ENCODE measurements at places on chromosomes 13 and 19. TPM values are rescaled to one million over a fixed set of nuclear protein-coding genes. Genes with fewer than 3 reads are reported as not detected.

GRCh38 chr13:27516103-27516502 lies 65.7 kb upstream of the MTIF3 start:
- no peaks in the 10 kb centered on the region for H3K4me1 ChIP-seq
- no peak overlapping the region for H3K27ac ChIP-seq
- H3K4me3 ChIP-seq = no peak overlapping the region
- H3K36me3 ChIP-seq = no peaks in the 10 kb centered on the region
- DNase-seq = no peak
- H3K27me3 ChIP-seq = no peaks in the 10 kb centered on the region

GRCh38 chr13:29513002-29513980 lies 82.2 kb downstream of the SLC7A1 start:
- H3K27me3 ChIP-seq = no peaks in the 10 kb centered on the region
- no peaks in the 10 kb centered on the region for H3K4me1 ChIP-seq
- DNase-seq = no peak

- H3K4me1 ChIP-seq = no peaks in the 10 kb centered on the region
- no peak for DNase-seq
- peaks cover 13% of the 10 kb centered on the region for H3K27me3 ChIP-seq
- H3K27ac ChIP-seq = no peak overlapping the region
Observed at GRCh38 chr13:71864094-71864985, 2.7 kb downstream of the DACH1 start.

DNA sequence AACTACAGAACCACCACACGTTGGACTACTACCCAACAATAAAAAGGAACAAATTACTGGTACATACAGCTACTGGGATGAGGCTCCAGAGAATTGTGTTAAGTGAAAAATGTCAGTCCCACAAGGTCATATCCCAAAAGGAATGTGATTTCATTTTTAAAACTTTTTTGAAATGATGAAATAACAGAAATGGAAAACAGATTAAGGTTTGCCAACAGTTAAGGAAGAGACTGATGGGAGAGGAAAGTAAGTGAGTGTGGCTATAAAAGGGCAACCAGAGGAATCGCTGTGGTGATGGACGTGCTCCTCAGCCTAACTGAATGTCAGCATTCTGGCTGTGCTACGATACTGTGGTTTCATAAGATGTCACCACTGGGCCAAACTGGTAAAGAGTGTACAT lies 512.8 kb downstream of the UQCRFS1 start:
- no peaks in the 10 kb centered on the region for H3K27me3 ChIP-seq
- no peak for DNase-seq
- H3K4me3 ChIP-seq = no peak overlapping the region
- H3K4me1 ChIP-seq = no peaks in the 10 kb centered on the region
- H3K27ac ChIP-seq = no peak overlapping the region

The COX6B2 gene
- total RNA-seq = 0.38 TPM

The FFAR2 gene
- total RNA-seq = not detected

The BAX gene
- 183 TPM for total RNA-seq

The NFKBIB gene
- total RNA-seq = 26.0 TPM

The FCHO1 gene
- total RNA-seq = 99.4 TPM

The ZFP14 gene
- total RNA-seq = 21.2 TPM

The STARD13 gene
- 0.44 TPM for total RNA-seq

- H3K27ac ChIP-seq = no peak overlapping the region
- H3K4me3 ChIP-seq = no peak overlapping the region
Observed at GRCh38 chr13:39675904-39676303, 20.4 kb downstream of the COG6 start.

The ZNF575 gene
- total RNA-seq = 11.8 TPM

GRCh38 chr13:107551521-107551920 lies 663.8 kb downstream of the LIG4 start:
- no peak overlapping the region for H3K27ac ChIP-seq
- DNase-seq = no peak
- no peaks in the 10 kb centered on the region for H3K4me1 ChIP-seq
- H3K36me3 ChIP-seq = no peaks in the 10 kb centered on the region
- no peak overlapping the region for H3K4me3 ChIP-seq

The ZNF626 gene
- total RNA-seq = 18.6 TPM

DNA sequence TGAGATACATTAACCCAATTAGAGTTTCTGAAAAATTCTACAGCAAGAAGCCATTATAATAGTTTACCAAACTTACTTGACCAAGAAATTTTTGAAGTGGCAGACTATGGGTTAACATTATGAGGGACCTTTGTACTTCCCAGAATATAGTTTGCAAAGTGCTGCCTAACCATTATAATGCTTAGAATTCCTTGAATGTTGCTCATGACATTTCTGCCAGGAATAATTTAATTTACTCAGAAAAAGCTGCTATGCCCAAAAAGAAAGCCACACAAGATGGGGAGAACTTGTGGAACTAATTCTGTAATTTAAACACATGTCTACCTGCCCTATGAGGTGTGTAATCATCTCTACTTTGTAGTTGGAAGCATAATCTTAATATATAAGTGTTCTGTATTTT lies 58.1 kb upstream of the MYCBP2 start:
- no peaks in the 10 kb centered on the region for H3K4me1 ChIP-seq
- H3K27me3 ChIP-seq = no peaks in the 10 kb centered on the region
- no peaks in the 10 kb centered on the region for H3K36me3 ChIP-seq
- DNase-seq = no peak
- no peak overlapping the region for H3K4me3 ChIP-seq
- no peak overlapping the region for H3K27ac ChIP-seq

Data from CD4-positive, alpha-beta memory T cell (primary cell).